ENCODE measurements at places on chromosomes 6 and 20.

GRCh38 chr6:53565886-53566285 lies 21.0 kb upstream of the GCLC start:
- DNase-seq: no peak

GRCh38 chr20:63124092-63124781 lies 91.7 kb downstream of the YTHDF1 start:
- no peak for DNase-seq

DNA sequence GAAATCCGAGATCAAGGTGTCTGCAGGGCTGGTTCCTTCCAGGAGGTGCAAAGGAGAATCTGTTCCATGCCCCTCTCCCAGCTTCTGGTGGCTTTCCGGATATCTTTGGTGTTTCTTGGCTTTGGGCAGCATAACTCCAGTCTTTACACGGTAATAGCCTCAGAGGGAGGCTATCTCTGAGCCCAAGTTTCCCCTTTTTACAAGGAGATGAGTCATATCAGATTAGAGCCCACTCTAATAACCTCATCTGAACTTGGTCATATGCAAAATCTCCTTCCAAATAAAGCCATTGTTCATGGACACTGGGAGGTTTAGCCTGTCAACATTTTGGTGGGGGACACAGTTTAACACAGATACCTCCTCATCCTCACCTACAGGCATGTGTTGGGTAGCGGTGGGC lies 213.7 kb downstream of the ATXN1 start:
- DNase-seq: no peak

GRCh38 chr6:151763303-151763702 lies 44.2 kb upstream of the ESR1 start:
- peak; percentile 2 for DNase-seq

DNA sequence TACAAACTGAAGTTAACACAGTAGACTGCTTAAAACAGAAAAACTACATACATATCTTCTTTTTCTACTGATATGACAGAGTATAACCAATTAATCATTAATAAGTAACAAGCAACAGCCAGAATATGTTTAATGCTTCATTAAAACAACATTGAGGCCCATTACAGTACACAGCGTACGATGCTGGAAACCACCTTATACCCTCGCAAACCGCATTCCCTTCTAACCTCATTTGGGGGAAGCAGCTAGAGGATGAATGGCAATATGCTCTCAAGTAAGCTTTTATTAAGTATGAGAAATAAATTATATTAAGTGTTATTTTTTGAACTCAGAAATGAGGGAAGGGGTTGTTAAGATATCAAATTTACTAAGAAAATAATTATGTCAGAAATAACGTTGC lies 142.4 kb downstream of the GMDS start:
- DNase-seq: no peak

- peak; percentile 20 for DNase-seq
Measured at GRCh38 chr20:16821211-16822089, 73.3 kb downstream of the OTOR start.
